ENCODE measurements at places on chromosomes 1 and 21.

GRCh38 chr1:25568834-25569596, 25.6 kb downstream of the LDLRAP1 start:
- DNase-seq, result peak; percentile 47

- no peak for DNase-seq
These were observed 350.9 kb downstream of the S1PR1 start for GRCh38 chr1:101587741-101588140.

GRCh38 chr1:175463853-175464252, 271.3 kb upstream of the KIAA0040 start:
- no peak for DNase-seq

DNA sequence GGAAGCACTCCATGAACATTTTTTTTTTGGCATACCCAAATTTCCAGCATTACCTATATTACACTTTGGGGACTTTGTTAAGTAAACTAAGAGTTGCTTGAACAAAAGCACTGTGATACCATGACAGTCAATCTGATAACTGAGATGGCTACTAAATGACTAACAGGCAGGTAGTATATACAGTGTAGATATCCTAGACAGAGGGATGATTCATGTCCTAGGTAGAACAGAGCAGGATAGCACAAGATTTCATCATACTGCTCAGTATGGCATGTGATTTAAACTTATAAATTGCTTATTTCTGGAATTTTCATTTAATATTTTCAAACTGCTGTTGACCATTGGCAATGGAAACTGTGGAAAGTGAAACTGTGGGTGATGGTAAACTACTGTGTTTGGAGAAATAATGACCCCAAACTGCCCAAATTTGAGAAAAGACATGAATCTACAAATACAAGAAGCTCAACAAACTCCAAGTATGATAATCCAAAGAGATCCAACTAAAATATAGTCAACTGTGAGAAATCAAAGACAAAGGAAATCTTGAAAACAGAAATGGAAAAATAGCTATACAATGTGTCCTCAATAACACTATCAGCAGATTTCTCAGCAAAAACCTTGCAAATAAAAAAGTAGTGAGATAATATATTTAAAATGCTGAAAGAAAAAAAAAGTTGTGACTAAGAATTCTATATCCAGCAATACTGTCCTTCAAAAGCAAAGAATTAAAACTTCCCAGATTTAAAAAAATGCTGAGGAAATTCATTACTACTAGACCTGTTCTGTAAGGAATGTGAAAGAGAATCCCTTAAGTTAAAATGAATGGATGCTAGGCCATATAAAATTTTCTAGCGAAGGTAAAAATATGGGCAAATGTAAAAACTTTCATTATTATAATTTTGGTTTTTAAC, 410.4 kb downstream of the DUSP10 start:
- DNase-seq, result no peak

GRCh38 chr1:75470448-75470847, 140.5 kb downstream of the SLC44A5 start:
- no peak for DNase-seq

DNA sequence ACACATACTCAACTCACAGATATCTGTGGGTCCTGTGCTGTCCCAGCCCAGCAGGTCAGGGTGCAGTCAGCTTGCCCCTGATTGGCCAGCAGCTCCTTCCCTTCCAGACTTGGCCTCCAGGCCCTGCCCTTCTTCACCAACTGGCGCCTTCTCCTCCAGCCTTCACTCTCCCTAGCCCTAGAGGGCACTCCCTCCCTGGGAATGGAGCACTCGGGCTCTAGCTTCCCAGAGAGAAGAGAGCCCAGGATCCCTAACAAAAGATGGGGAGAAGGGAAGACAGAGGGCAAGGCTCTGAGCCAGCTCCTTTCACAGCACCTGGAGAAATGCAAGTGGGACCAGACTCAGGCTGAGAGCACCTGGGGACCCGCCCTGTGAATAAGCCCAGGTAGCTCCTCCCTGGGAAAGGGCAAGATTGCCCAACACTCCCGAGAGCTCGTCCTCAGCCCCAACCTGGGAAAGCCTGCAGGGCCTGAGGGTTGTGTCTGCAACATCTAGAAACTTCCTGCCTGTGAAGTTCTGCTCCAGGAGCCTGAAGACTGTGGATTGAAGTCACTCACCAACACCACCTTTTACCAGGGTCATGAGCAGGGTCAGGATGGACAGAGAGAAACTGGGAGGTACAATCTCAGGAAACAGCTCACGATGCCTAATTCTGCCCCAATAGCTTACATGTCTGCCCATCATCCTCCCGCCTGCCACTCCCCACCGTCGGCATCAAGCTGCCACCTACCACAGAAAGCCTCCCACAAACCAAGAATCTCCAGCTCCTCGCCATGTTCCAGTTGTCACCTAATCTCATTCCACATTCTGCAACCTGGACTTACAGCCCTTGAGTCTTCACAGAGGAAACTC, at the start of gene PGLYRP4:
PGLYRP4 (minus strand) TSS at position 331 of the 852 bp plus-strand sequence. CDS start 909 bp downstream, outside the sequence.
- no peak for DNase-seq

DNA sequence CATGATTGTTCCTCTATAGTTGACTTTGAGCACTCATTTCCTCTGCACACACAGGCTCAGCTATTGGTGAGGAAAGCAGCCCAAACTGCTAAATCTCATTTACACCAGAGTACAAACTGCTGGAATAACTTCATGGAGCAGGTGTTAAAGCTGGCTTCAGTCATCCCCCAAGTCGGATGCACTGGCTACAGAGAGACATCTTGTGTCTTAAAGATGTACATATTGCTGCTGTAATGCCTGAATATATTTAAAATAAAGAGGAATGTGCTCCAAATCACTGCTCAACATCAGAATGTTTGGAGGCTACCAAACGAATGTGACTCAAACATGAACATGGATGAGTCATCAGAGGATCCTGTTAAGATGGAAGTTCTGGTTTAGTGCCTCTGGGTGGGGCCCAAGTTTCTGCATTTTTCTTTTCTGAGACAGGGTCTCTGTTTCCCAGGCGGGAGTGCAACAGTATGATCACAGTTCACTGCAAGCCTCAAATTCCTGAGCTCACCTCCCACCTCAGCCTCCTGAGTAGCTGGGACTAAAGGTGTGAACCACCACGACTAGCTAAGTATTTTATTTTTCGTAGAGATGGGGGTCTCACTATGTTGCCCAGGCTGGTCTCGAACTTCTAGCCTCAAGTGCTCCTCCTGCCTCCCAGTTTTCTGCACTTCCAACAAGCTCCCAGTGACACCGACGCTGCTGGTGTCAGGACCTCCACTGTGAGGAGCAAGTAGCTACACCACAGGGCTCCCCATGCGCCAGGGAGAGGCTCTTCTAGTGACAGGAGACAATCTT, 79.0 kb upstream of the KRTAP19-8 start:
- DNase-seq, result no peak

GRCh38 chr1:29239142-29239541, 2.8 kb downstream of the PTPRU start:
- DNase-seq, result no peak

GRCh38 chr1:212633161-212633560, 24.6 kb downstream of the ATF3 start:
- DNase-seq, result no peak

DNA sequence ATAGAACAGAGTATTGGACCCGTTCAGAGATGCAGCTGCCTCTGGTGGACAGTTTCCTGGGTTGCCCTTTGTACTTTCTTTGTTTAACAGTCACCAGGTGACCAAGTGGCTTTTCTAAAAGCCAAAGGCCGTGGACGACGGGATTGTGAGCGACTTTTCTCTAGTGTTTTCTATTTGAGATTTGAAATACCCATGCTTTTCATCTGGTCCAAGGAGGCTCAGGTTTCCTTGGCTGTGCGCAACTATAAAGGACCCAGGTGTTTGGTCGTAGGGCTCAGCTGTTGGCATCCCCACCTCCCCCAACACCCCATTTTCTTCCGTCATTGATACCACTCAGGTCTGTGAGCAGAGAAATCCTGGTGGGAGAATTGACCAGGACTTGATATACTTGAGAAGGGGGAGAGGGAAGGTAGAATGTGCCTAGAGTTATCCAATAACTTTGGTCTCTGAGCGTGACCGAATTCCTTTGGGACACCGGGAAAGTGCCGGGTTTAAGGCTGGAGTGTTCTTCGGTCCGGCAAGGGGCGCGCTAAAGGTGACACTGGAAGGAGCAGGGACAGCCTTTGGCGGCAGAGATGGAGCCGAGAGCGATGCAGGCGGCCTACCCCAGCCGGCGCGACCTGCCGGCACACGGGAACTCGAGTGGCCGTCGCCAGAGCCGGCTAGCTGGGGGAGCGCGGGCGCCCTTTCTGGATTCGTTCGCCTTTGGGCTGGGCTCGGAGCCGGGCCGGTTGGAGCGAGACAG, 83.4 kb upstream of the BMP8A start:
- DNase-seq, result no peak

GRCh38 chr21:34743831-34744230, 75.0 kb downstream of the CLIC6 start:
- DNase-seq, result no peak

DNA sequence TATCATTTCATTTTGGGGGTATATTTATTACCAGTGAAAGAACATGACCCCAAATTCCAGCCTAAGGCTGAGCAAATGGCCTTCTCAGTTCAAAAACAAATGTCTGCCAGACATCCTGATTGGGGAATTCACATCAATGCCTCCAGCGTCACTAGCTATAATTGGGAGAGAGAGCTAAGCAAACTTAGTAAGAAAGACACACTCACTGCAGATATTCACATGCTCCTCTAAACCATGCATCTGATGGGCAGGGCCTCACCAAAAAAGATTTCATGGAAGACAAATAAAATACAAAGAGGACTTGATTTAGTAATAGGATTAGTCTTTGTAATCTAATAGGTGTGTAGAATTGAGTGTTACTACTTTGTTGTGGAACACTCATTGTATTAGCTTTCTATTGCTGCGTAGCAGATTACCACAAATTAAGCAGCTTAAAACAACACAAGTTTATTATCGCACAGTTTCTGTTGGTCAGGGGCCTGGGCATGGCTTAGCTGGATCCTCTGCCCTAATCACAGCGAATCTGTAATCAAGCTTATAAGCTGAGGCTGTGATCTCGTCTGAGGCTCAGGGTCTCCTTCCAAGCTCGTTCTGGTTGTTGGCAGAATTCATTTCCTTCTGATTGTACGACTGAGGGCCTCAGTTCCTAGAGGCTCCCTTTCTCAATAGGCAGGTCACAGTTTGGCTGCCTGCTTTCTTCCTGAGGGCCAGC, 243.0 kb downstream of the PBX1 start:
- no peak for DNase-seq

GRCh38 chr1:196660852-196661251, 9.0 kb downstream of the CFH start:
- no peak for DNase-seq

- no peak for DNase-seq
These were observed 66.1 kb upstream of the PLA2G4A start for GRCh38 chr1:186762653-186763052.

GRCh38 chr1:38558055-38558454, 301.5 kb downstream of the RRAGC start:
- DNase-seq, result peak; percentile 67

DNA sequence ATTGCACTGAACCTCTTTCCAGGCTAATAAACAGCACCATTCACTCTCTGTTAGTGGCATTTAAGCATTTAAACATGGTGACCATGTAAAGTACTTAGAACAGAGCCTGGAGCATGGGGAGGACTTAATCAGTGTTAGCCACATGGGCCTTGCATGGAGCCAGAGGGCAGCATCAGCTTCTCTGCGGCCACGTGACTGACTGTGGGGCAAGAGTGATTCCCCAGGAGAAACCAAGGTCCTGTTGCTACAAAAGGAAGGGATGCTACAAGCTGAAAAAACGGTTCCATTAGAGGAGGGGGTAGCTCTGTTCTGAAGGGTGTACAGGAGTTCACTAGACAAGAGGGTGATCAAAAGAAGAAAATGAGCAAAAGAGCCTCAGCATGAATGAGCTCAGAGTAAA, 256.8 kb downstream of the MATN1 start:
- no peak for DNase-seq

GRCh38 chr1:85393490-85393889, 71.5 kb downstream of the DDAH1 start:
- no peak for DNase-seq

GRCh38 chr1:41742219-41742618, 176.5 kb downstream of the HIVEP3 start:
- DNase-seq, result no peak

- DNase-seq, result no peak
These were observed 4.8 kb upstream of the FAM110D start for GRCh38 chr1:26153966-26154532.

DNA sequence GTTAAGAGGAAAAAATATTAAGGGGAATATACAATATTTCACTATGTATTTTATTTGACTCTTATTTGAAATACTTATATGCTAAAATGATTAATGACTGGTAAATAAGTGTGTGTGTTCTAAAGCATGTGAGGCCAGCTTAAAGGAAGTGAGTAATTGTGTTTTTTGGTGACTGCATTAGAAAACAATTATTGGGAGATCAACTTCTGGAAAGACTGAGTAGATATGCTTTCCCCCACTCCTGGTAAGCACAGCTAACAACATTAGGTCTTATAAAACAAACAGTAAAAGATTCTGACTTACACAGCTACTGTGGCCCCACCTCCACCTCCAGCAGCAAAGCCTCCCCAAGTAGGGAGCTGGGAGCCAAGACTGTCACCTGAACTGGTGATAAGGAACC, 403.0 kb downstream of the SRGAP2C start:
- no peak for DNase-seq

- DNase-seq, result no peak
These were observed 26.7 kb downstream of the MIER1 start for GRCh38 chr1:66951513-66951912.

DNA sequence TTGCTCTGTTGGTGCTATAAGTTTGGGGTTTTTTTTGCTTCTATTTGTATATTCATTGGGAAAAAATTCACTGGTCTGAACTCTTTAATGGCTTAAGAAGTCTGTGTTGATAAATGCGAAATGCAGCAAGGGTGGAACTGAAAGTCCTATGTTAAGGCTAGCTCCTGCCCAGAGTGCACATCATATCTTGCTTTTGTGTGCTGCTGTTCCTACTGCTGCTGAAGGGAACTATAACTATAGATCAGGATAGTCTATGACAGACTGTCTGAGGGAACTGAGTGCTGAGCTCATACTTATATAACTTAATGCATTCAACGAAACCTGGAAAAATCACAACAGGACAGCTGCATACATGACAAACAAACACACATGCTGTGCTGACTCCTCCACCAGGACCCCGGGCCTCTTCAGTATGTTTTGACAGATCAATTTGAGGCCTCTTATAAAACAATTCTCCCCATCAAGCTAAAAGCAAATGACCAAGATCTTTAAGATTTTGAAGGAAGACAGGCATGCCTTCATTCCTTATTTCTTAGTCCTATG, 1031.5 kb upstream of the ADGRL2 start:
- DNase-seq, result no peak

DNA sequence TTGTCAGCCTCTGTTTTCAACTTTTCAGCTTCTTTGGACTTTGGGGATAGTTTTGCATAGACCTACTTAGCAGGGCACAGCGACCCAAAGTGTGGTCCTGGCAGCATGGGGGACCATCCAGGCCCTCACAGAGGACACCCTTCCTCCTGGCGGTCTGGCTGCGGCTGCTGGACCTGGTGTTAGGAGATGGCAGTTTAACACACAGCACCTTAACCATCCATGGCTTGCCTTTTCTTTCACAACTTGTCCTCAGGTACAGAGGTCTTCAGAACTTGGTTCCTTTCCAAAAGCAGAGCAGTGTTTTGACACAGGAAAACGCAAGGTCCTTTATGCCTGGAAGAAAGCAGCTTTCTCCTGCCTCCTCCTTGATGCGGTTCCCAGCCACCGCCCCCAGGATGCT, 68.1 kb downstream of the RHOU start:
- DNase-seq, result no peak

GRCh38 chr1:90730243-90731022, 13.3 kb upstream of the BARHL2 start:
- DNase-seq, result peak; percentile 23

- no peak for DNase-seq
These were observed 612.2 kb downstream of the SMYD3 start for GRCh38 chr1:245894843-245895242.
